ENCODE measurements at places on chromosomes 5 and 9.

- DNase-seq: peak; percentile 26
These were observed 202.4 kb upstream of the ZNF618 start for GRCh38 chr9:113673726-113674125.

DNA sequence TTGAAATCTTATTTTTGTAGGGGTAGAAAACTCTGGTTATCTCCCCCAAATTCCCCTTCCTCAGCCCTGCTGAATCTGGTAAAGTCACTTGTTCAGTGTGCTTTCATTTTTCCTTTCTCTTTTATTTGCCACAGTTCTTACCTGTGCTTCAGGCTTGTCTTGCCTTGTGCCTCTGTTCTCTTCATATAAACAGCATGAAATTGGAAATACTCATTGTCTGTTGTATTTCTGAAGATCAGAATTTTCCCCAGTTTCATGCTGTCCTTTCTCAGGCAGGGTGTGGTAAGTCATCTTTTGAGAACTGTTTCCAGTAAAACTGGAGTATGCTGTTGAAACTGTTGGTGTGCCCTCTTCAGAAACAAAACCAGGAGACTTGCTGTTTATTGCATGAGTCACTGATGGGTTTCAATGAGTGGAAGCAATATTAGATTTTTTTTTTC, 7.0 kb downstream of the PAM start:
- no peak for DNase-seq

- DNase-seq: no peak
These were observed at the start of gene TNFSF8 for GRCh38 chr9:114930056-114930812. TNFSF8 (minus strand) TSS chr9:114930591; CDS start chr9:114930303, 288 bp downstream.

DNA sequence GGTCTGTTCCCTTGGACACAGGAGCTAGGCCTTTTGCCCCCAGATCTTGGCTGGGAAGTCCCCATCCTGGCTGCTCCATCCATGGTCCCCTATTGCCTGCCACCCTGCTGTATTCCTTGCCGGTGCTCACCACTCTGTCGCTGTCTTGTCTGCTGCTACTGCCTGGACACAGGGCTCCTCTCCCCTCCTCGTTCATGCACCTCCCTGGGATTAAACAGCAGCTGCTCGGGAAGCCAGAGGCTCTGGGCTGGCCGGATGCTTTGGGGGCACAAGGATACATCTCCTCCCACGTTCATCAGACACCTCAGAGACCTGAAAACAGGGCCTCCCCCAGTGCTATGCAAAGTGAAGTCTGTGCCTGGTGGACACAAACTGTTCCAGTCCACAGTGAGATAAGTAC, 110.4 kb downstream of the ZNF354C start:
- DNase-seq: no peak

DNA sequence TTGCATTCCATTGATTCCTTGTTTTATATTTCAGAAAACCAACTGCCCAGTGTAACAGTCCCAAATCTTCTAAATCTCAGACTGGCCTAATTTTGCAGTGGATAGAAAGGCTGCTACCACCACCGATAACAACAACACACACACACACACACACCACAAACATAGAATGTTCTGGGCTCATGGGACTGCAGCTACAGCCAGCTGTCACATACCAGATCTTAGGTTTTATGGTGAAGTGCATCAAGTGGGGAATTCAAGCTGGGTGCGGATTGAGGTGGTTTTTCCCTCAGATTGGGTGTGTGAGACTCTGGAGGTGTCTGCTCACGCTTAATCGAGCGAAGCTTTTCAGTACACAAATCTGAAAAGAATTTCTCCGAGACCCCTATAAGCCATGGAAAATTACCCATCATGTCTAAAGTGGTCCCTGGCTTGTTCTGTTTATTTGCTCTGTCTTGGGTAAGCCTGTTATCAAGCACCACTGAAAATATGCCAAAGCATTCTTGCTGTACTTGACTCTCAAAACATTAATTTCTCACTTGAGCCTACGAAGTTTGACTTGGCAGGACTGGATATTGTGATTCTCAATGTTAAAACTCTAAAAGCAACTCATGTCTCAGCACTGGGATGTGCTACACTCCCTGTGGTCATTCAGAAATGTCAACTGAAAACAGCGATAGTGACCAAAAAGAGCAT, 71.1 kb downstream of the ALDH7A1 start:
- no peak for DNase-seq

DNA sequence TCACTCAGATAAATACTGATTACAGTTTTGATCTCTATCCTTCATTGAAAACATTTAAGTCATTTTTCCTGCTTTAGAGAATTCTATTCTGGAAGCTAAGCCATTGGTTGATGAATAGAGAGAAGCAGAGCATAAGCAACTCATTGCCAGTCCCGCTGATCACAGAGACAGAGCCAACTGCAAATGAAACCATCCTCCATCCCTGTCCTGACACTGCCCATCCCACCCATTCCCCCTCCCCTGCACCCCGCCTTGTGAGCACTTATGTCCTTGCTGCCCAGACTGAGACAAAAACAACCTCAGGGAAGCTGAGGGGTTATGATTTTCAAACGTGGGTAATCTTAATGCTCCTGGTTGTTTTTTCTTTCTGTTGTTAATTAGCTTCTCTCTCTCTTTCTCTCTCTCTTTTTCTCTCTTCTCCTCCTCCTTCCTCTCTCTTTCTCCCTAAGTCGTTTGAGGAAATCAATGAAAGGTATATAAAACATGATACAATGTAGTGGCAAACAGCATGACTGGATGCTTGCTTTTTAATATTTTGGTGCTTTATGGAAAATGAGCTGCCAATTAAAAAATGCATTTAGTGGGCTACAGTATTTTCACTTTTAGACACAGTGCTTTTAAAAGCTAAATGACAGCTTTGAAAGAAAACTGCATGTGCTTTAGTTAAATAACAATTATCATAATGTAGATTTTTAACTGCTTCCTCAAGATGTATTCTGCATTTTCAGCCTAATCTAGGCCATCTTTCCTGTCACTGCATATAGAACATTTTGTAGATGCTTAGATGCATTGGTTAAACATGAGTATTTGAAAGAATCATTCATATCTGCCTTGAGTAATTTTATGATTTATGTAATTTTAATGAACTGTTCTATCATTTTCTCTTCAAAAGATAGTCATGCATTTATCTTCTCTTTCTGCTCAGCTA, 57.3 kb downstream of the CMYA5 start:
- no peak for DNase-seq

DNA sequence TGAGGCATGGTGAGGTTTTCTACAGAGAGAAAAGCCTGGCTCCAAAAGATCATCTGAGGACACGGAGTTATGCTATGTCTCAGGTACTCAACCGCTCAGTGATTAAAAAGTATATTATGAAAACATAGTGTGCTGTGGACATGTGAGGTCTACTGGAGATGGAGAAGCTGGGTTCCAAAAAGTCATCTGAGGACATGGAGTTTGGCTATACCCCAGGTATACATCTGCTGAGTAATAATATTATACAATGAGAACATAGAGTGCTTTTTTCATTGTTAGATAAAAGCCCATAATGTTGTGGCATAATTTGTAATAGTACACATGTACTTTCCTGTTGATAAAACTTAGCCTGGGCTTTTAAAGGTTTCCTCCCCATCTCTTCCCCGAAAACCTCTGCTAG, 70.7 kb upstream of the SHISAL2B start:
- DNase-seq: no peak

DNA sequence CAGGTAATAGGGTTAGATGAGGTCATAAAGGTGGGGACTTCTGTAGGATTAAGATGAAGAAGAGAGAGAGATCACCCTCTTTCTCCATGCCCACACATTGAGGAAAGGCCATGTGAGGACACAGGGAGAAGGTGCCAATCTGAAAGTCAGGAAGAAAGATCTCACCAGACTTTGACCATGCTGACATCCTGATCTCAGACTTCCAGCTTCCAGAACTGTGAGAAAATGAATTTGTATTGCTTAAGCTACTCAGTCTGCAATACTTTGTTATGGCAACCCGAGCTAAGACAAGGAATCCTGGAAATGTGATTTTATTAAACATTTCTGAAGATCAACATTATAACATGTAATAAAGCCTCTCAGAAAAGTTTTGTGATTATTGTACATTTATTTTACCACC, 3.5 kb upstream of the CSNK1G3 start:
- no peak for DNase-seq

DNA sequence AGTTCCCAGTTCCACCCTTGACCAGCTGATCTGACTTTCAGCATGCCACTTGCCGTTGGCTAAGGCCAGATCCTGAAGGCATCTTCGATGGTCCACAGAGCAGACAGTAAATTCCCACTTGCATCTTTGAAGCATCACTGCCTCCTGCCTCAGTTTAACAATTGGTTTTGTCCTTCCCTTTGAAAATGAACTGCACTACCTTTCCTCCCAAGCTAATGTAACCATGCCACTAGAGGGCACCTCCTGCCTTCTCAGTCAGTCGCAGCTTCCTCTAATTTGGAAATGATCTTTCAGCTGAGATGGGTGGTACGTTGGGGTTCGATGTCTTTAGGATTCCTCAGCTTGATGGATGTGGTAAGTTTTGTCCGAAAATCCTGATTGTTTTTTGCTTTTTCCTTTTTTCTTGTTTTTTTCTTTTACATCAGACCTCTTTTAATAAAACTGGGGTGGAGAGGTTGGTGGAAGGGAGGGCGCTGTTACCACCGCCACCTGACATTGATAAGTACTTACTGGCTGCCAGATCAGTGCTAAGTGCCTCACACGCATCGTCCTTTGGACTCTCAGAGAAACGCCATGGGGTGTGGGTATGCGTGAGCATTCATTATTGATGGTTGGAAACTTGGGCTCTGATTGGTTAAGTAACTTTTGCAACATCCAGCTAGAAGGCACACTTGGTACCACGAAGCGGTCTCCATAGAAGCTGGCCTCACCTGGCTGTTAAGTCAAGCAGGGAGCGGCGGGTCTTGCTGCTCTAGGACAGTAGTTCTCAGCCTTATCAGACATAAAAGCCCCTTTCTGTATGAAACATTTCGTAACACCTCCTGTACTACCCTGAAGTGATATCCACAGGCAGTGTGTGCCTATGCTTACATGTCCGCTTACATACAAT, 16.9 kb downstream of the PTTG1 start:
- peak; percentile 86 for DNase-seq

DNA sequence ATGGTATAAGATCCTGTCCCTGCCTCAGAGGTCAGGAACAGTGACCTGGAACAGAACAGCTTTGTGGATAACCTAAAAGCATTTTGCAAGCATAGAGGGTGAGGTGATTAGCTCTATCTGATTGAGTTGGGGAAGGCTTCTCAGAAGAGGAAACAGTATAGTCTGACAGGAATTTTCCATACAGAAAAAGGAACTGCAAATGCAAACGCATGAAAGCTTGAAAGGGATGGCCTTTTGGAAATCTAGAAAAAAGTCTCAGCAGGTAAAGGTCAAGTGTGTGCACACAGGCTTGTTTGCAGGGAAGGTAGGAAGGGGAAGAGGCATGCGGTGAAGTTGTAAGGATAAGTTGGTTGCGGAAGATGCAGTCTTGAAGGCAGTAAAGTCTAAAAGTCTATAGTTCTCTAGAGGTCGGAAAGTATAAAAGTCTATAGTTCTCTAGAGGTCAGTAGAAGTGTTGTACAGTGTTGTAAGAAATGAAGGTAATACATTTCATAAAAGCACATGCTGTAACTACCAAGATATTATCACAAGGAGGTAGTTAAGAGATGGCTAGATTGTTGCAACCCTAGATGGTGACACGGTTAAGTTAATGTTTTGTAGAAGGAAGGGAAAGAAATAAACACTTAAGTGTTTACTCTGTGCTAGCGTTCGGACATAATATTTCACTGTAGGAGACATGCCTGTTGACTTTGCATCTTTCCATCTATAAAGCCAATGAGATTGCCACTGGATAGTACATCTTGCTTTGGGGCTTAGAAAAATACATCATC, 16.7 kb upstream of the HSPB3 start:
- no peak for DNase-seq

DNA sequence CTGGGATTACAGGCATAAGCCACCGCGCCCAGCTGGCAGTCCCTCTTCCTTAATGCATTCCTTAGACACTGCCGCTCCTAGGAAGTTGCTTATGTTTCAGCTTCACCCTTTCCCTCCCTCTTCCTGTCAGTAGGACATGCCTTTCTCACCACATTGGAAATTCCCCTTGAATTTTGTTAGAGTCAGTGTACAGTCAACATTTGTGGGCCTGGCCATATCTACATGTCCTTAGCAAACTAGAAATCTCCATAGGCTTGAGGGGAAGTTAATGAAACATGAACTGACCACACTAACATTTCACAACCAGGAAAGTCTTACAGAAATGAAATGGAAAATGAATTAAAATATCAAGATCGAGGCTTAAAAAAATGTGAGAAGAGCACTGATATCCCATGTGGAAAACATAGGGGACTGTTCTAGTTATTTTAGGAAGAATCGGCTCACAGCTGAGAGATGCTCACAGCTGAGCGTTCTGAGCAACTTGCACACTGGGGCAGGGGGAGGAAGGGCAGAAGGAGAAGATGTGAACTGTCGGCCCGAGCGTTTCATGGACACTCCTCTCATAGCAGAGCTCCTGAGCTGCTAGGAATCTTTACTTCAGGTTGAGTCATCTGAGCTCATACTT, 21.1 kb upstream of the LVRN start:
- DNase-seq: no peak

DNA sequence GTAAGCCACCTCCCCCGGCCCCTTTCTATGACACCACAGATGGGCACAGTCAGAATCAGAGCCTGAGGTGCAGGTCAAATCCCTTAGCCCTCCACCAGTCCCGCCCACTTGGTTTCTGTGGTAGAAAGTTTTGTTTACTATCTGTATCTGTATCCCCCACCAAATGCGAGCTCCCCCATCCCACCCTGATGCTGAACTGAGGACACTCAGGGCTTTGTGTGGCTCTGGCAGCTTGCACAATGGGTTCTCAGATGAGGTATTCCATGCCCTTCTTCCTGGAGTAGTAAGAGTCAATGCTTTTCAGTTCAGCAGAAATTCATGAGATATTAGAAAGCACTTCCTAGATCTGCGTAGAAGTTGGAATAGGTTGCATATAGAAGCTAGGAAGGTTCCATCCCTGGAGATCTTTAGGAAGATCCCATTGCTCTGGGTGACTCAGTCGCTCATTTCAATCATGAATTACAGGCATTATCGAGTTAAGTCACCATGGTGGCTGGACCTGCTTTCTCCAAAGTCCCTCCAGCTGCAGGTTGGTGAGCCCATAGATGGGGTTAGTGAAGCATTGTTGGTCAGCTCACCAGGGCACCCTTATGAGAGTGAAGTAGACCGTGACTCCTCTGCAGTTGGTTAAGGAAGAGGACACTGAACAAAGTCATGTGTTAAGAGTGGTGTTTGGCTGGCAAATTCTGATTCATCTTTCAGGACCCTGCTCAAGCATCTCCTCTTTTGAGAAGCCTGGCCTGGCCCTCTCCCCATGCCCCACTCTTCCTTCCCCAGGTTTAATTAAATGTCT, 10.6 kb upstream of the KCNIP1 start:
- no peak for DNase-seq

- DNase-seq: peak; percentile 76
These were observed 10.5 kb upstream of the GALNT10 start for GRCh38 chr5:154179846-154180710.

GRCh38 chr5:74575741-74576538, 64.6 kb downstream of the ENC1 start:
- DNase-seq: no peak

DNA sequence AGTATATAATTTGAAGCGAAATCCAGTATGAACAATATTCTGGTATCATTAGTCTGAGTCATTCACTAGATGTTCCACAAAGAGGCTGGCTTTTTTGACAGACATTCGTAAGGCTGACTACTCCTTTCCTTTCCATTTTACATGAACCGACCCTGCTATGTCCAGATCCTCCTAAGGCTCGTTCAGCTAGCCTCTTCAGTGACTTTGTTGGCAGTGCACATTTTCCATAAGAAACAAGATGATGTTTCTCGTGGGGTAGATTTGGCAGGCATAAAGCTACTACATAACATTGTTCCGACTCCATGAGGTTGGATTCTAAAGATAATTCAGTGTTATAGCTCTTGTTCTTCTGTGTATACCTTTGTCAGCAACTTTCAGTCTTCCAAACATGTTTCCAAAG, 49.0 kb downstream of the ZNF462 start:
- DNase-seq: no peak
